ENCODE measurements at places on chromosomes 12 and 14.

GRCh38 chr14:65304239-65304638, 108.3 kb upstream of the FUT8 start:
- DNase-seq = no peak

DNA sequence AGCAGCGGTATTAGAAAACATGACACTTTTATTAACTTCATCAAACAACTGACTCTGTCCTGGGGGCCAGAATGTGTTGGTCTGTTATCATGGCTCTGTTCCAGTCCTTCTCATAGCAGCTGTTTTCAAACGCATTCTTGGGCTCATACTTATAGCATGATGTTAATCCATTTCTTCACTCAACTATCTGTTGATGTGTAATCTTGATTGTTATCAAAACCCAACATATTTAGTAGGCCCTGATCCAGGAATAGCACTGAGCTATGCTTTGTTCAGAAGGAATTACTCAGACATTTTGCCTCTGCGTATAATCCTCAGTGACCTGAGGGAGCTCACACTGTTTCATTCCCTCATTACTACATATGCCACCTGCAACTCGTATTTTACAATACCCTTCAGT, 315.9 kb downstream of the BMP4 start:
- DNase-seq = no peak

GRCh38 chr12:64780132-64780530, 20.9 kb upstream of the GNS start:
- DNase-seq = no peak

DNA sequence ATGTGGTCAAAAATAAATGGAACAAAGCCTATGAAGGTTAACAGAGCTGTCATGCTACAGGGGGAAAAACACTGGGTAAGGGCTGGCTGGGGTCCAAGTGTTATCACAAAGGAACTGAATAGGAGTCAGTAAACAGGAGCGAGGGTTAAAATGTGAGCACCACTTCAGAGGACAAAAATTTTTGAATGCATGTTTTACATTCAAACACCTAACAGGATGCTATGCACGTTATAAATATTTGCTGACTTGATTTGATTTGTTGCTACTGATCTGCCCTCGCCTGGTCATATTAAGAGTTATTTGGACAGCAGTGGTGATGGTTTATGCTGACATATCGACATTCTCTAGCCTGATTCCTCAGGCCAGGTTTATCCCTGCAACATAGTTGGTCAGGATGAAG, 7.4 kb upstream of the KTN1 start:
- DNase-seq = peak; percentile 87

DNA sequence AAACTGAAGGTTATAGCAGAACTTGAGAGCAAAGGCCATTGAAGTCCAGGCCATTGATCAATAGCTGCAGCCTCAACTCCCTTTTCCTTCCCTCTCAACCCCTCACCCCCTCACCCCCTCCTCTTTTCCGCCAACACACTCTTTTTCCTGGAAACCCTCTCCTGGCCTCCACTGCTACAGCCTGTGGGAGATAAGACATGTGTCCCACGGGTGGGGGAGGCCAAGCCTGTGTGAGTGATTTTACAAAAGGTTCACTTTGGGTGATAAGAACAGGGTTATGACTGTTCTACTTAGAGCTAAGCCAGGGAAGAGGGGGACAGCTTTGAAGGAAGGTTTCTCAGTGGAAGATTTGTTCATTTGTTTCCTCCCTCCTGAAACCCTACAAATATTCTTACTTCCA, 9.2 kb upstream of the FGF23 start:
- no peak for DNase-seq

GRCh38 chr14:28365510-28365909, 401.1 kb upstream of the FOXG1 start:
- no peak for DNase-seq

GRCh38 chr12:12224240-12224940, 42.5 kb downstream of the LRP6 start:
- no peak for DNase-seq

DNA sequence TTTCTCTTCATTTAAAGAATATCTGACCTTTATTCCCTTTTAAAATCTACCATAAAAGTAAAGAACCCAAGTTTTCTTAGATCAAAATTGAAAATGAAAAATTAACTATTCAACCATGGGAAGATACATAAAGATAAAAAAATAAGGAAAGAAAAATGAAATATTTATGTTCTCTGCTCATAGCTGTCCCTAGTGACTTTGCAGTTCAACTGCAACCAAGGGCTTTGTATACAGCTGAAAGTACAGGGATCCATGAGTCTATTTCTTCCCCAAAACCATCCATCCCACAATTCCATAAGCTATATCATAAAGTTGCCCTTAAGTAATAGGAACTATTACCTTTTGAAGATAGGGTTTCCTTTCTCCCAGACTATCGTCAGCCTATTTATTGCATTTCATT, 113.1 kb downstream of the ITPR2 start:
- no peak for DNase-seq

DNA sequence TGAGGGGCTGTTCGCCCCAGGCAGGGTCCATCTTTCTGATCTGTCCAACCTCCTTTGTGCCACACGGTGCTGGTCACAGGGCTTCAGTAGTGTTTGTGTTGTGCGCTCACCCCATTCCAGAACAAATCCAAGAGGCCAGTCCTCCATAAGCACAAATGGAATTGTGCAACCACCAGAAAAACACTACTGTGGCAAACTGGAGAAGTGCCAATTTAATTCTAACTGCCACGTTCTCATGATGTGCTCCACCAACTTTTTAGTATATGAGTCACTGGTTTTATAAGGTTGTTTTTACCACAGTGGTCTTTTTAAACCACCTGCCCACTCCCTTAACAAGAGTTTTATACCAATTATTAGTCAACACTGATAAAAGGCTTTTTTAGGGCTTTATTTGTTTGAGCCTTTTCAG, 380.2 kb downstream of the NAV3 start:
- DNase-seq = no peak

- no peak for DNase-seq
Observed at GRCh38 chr14:100045642-100046344, 19.4 kb upstream of the EVL start.

- DNase-seq = peak; percentile 49
Observed at GRCh38 chr12:41699658-41700057, 445.0 kb downstream of the GXYLT1 start.

GRCh38 chr14:68607867-68608573, 184.8 kb downstream of the ZFP36L1 start:
- peak; percentile 58 for DNase-seq

DNA sequence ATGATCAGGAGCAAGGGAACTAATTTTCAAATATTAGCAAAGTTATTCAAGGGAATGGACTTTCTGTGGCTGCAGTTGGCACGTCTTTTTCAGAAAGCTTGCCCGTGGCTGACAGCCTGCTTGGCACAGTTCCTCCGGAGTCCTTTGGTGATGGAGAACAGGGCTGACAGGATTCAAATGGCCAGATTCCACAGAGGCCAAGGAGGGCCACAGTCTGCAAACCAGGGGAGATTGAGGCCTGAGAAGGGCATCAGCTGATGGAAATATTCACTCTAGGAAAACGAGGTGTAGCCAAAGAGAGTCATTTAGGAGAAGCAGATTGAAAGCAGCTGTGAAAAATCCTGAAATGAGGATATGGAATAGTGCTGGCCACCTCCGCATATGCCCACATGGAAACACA, 178.3 kb downstream of the EMP1 start:
- DNase-seq = peak; percentile 27

DNA sequence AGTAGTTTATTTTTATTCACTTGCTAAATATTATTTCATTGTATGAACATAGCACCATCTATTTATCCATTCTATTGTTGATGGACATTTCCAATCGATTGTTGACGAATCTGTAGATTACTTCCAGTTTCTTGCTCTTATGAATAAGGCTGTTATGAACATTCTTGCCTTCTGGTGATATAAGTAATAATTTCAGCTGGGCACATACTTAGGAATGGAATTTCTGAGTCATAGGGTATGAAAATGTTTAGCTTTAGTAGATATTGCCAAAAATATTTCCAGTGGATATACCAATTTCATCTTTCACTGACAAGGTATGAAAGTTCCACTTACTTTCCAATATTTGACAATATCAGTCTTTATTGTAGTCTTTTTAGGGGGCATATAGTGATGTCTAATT, 468.5 kb downstream of the ETNK1 start:
- no peak for DNase-seq

DNA sequence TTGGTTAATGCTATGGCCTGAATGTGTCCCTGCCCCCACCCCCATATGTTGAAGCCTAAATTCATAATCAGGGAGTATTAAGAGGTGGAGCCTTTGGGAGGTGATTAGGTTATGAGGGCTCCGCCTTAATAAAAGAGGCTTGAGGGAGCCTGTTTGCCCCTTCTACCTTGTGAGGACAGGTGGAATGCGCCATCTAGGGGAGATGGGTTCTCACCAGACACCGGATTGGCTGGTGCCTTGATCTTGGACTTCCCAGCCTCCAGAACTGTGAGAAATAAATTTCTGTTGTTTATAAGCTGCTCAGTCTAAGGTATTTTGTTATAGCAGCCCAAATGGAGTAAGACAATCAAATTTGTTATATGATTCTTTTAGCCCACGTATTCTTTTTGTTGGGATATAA, 148.3 kb downstream of the PTCSC3 start:
- DNase-seq = no peak

DNA sequence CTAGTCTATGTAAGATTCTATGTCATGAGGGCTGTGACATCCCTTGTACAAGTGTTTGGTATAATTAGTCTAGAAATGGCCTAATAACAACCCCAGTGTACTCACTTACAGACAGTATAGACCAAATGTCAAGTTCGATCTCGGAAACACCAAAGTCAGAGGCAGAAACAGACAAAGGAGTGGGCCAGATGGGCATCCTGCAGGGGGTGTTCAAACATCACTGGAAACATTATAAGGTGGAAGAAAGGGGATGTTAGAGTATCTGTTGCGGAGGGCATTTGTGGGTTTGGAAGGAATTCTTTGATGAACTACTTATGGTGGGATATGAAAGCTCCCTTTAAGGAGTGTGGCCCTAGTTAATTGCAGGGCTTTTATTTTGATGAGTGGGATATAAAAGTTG, 134.6 kb downstream of the ESR2 start:
- DNase-seq = no peak

GRCh38 chr12:120814903-120815429, 89.2 kb downstream of the SPPL3 start:
- DNase-seq = no peak

DNA sequence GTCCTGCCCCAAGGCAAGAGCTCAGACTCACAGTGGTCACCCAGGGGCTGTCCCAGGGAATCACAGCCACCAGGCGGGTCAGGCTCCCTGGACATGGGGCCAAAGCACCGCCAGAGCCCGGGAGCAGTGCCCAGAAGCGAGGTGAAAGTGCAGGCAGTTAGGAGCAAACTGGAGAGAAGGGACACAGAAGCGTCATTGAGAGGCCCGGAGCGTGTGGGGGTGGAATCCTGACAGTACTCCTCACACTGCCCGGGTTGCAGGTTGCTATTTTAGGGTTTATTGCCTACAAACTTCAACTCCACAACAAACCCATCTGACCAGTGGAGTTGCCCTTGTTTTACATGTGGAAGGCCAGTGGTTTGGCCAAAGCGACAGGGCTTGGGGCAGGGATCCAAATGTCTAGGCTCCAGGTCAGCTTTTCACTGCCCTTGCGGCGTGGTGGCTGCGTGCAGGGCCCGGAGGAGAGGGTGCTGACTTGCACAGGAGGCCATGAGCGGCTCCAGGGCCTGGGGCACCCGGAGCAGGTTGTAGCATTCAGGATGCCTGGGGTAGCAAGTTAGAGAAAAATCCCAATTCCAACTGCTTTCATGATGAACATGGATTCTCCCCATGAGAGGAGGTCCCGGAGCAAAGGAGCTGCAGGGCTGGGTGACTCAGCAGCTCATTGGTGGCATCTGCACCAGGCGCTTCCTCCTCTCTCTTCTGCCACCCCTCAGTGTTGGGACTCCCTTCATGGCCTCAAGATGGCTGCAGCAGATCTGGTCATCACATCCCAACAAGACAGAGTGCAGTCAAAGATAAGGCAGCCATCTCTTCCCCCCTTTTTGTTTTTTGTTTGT, 112.3 kb upstream of the NCOR2 start:
- DNase-seq = no peak

GRCh38 chr12:54891717-54892478, 37.6 kb downstream of the MUCL1 start:
- peak; percentile 99 for DNase-seq

- no peak for DNase-seq
Observed at GRCh38 chr12:72141381-72141780, 130.8 kb upstream of the TRHDE start.

DNA sequence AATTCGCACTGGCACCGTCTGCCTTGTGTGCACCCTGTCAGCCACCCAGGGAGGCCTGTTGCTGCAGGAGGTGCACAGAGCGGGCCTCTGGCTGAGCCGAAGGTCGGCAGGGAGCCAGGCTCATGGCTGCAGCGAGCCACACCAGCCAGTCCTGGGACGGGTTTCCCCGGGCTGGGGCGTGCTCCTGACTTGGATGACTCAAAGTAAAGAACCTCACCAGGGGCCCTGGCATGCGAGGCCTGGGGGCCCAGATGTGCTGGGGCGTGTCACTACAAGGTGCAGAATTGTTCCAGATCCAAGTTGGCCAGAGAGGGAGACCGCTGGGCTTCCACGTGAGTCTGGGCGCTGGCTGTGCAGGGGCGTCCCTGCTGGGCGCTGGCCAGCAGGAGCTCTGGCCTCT, 34.5 kb downstream of the FBRSL1 start:
- DNase-seq = no peak

DNA sequence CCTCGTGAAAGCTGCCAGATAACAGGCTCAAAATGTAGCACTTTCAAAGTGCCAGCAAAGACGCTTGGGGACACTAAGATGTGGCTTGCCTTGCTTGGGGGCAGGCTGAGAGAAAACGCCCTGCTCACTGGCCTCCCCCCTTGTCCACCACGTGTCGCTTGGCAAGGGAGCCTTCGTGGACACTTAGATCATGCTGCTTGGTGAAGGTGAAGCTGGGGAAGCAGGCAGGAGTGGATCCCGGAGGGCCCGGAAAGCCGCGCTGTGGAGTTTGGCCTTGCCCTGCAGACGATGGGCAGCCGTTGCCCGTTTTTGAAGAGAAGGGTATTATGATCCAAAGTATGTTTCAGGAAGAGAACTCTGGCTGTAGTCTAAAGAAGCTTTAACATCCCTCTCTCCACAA, 53.4 kb upstream of the BDKRB2 start:
- DNase-seq = no peak

- DNase-seq = no peak
Observed at GRCh38 chr12:85244561-85244960, 35.5 kb upstream of the ALX1 start.

GRCh38 chr12:124681779-124682391, 114.5 kb upstream of the NCOR2 start:
- DNase-seq = no peak

GRCh38 chr12:81626406-81626805, 132.7 kb downstream of the PPFIA2 start:
- no peak for DNase-seq

DNA sequence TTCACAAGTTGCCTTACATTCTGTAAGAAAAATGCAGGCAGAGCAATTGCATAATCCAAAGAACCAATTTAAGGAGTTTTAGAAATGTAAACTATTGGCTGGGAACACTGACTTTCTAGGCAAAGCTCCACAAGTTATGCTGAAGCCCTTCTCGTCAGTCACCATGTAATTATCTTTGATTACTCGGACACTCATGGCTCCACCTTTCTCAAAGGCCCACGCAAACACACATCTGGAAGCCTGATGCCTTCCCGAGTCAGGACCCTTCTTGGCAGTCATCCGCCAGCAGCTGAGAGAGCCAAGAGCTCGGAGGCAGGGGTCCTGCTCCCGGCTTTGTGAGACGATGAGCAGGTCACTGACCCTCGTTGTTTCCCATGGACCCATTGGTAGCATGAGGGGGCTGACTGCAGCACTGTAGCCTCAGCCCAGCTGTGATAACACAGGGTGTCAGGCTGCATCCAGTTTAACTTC, 202.2 kb downstream of the TMEM132D start:
- no peak for DNase-seq
